ENCODE measurements at places on chromosomes 3 and 15.

- DNase-seq: no peak
Measured at GRCh38 chr15:49168016-49168415, 2.0 kb upstream of the GALK2 start.

DNA sequence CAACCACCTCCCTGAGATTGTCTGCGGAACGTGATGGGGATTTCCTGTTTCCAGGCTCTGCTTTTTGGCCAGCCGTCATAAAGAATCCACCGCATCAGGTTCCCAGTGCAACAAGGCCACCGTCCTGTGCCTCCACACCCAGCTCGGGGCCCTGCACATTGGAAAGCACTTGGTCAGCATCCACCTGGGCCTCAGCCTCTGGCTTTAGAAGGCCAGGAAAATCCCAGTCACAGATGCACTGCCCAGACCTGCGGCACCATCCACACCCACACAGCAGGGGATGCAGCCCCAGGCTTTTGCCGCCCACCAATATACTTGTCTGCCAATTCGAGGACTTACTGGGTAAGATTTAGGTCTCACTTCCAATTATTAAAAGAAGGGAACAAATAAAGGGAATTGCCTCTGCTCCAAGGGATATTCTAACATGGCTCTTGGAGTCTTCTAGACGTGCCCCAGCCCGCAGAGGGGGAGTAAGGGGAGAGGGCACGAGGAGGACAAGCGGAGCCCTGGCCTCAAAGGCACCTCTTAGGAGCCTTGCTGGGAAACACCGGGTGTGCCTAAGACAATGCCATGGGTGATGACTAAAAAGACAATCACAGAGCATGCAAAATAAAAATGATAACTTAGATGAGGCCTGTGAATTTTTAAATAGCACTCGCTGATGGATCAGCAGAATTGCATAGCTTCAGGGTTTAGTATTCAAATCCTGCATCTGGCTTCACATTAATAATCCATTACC, 169.2 kb downstream of the FOXP1 start:
- no peak for DNase-seq

DNA sequence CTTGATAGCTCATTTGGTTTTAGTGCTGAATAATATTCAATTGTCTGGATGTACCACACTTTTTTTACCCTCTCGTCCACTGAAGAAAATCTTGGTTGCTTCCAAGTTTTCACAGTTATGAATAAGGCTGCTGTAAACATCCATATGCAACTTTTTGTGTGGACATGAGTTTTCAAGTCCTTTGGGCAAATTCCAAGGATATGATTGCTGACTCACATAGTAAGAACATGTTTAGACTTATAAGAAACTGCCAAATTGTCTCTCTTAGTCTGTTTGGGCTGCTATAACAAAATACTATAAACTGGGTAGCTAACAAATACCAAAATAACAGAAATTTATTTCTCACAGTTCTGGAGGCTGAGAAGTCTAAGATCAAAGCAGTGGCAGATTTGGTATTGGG, 59.5 kb upstream of the TNFSF10 start:
- no peak for DNase-seq

- no peak for DNase-seq
Measured at GRCh38 chr15:54582863-54583643, 604.8 kb downstream of the UNC13C start.

DNA sequence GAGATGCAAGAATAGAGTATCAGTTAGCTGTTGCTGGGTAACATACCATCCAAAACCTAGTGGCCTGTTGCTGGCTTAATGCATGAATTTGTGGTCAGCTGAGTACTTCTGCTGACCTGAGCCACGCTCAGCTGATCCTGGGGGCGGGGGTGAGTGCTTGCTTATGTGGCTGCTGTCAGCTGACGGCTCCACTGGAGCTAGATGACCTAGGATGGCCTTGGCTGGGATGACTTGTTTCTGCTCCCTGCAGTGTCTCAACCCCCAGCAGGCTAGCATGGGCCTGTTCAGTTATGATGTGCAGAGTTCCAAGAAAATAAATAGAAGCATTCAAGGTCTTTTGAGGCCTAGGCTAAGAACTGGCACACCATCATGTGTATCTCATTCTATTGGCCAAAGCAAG, 63.9 kb downstream of the FBLN2 start:
- no peak for DNase-seq

DNA sequence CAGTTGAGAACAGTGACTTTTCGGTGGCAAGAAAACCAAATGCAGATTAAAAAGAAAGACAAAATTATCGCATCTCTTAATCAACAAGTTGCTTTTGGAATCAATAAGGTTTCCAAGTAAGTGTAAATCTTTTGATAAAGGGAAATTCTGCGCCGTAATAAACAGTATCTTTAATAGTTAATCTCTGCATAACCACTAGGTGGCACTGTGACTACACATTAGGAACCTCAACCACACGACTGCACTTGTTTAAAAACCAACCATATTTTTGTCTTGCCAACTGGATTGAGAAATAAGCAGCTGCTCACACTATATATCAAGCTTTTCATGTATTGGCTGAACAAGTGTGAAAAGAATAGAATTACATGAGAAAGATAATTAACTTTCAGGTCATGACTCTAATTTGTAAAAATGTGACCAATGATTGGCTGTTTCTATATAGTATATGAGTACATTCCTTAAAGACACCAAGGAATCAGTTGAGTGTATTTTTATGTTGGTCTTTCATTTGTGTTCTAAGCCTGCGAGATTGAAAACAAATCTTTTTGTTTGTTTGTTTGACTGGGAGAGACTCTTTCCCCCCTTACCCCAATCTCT, 72.7 kb downstream of the DZIP3 start:
- DNase-seq: no peak

Measured in stimulated activated CD8-positive, alpha-beta memory T cell treated with anti-CD3 and anti-CD28 coated beads, Interleukin-7, amount 100 ng/mL, for 1 hour (primary cell).